ENCODE measurements at places on chromosomes 6 and 20.

GRCh38 chr20:44079291-44079690 is 107.7 kb downstream of the JPH2 start:
- no peak for DNase-seq

GRCh38 chr20:19026121-19026878 is 186.1 kb upstream of the SLC24A3 start:
- DNase-seq = no peak

GRCh38 chr20:45867819-45868176 is 10.4 kb downstream of the ZSWIM3 start:
- DNase-seq = no peak

GRCh38 chr20:43969028-43969447 is 54.4 kb downstream of the TOX2 start:
- DNase-seq = no peak

DNA sequence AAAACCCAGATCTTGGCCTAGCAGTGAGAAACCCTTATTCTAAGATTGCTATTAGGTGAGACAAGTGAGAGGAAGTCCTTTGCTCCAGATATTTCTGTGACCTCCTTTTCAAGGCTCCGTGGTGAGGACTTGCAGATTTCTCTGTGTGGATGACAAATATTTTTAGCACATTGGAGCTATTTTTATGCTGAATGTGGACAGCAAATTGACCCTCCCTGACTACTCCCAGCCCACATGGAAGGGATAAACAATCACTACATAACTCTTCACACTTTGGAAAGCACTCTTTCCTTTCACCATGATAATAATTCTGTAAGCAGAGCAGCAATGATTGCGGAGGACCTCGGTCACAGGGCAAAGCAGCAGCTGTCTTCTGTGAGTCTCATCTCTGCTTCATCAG is 88.0 kb upstream of the ADGRF1 start:
- DNase-seq = no peak

DNA sequence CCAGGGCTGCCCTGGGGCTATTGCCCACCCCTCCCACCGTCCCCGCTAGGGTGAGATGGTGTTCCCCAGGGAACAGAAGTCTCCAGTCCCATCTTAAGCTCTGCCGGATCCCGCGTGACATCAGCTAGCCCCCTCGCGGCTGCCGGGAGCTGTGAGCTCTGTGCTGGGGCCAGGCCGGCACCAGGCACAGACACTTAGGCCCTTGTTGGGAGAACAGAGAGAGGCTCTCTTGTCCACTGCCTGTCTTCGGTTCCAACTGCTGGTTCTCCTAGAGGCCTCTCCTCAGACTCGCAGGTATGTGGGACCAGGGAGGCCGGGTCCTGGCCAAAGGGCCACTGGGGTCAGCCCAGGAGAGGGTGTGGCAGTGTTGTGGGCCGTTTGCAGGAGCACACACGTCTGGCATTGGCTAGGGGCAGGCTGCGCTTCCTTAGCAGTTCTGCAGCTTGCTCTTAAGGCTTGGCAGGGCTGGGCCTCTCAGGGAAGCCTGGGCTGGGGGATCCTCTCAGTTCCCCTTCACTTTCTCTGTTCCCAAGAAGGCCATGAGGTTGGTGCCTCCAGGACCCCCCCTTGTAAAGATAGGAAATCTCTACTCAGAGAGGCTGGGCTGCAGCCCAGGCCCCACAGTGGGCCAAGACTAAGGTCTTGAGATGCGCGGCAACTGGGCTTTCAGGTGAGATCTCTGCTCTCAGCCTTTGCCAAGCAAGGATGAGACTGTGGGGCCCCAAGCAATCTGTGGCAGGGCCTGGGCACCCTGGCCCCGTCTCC is 6.3 kb downstream of the SGK2 start:
- DNase-seq = no peak

- DNase-seq = no peak
Observed at GRCh38 chr6:37689381-37689780, 8.3 kb downstream of the MDGA1 start.

- no peak for DNase-seq
Observed at GRCh38 chr6:30394139-30394538, 49.2 kb downstream of the RPP21 start.

DNA sequence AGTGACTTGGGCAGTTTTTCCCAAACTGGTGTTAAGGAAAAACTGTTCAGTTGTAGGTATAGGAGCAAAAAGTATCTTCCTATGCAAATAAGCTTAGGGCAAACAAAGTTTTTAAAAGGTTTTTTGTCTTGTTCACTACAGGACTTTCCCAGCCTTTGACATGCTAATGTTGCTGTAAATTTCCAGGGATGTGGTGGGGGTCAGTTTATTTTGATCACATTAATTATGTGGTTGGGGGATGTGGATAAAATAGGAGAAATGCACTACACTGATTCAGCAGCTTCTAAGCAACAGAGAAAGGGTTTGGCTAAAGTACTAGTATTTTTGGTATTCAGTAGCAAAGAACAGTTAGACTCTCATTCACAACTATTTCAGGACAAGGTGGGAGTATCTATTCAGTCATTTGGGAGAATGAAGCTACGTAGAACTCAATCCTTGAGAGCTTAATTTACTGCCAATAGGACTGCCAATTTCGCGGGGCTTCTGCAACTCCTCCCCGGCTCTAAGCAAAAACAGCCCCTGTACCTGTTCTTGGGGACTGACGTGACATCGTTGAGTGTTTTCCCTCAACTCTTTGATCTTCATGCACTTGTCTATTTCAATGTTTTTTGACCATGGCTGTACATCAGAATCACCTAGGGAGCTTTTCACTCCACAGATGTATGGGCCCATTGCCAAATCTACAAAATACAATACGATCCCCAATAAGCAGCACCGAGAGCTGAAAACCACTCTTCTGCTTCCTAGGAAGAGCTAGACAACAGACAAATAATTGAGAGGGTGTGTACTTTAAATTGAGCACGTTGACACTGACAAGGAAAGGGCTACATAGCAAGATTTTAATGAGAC is 94.8 kb upstream of the NHSL1 start:
- DNase-seq = no peak

GRCh38 chr6:39516471-39516870 is 194.0 kb upstream of the KCNK16 start:
- DNase-seq = no peak

DNA sequence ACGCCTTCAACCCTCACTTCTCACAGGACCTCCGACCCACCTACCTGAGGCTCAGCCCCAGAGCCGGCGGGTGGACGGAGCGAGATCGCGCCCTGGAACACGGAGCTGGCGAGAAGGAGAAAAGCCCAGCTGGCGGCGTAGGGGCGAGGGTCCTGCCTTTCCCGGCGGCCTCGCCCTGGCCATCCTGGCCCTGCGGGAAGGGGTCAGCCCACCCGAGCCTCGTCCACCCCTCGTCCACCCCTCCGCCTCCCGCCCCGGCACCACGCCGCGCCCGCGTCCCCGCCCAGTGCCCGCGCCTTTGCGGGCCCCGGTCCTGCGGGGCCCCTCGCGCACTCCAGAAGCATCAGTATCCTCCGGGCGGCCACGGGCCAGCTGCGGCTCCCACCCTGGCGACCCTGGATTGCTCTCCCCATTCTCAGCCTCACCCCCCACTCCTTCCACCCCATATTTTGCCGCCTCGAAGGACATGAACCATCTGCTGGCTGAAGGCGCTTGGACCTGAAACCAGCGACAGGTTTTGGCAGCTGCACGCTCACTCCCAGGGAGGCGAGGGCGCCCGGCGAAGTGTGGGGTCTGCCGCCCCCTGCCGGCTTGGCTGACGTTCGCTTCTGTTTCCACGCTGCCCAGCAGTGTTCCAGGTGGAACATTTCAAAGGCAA is 65.1 kb downstream of the PLG start:
- DNase-seq = no peak

DNA sequence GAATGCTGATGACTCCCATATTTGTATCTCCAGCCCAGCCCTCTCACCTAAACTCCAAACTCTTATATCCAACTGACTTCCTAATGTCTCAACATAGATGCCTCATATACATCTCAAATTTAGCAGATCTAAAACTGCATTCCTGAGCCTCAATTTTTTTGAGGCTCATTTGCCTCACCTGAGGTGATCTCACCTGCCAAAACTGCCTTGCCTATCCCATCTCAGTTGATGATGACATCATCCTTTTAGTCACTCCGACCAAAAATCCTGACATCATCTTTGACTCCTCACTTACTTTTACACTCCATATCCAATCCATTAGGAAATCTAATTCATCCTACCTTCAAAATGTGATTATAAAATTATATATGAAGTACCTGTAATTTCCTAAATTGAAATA is 25.6 kb upstream of the SLPI start:
- no peak for DNase-seq

DNA sequence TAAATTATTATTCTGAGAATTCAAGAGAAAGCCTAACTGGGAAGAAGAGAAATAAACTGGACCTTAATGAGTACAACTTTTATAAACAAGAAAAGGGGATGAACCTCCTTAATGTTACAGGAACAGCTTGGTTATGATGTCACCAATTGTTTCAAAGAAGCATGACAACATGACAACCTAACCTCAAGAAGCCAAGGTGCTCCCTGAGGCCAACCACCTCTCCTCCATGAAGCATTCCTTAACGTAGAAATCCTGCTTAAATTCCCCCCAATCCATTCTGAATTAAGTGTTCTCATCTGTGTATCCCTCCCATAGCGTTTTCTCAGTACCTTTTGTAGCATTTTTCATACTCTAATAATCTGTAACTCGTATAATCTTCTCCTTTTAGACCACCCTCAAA is 1.7 kb downstream of the HBS1L start:
- DNase-seq = peak; percentile 3

- no peak for DNase-seq
Observed at GRCh38 chr6:154535147-154535546, 24.7 kb upstream of the CNKSR3 start.

GRCh38 chr20:4009309-4009708 is 6.0 kb downstream of the RNF24 start:
- DNase-seq = no peak

DNA sequence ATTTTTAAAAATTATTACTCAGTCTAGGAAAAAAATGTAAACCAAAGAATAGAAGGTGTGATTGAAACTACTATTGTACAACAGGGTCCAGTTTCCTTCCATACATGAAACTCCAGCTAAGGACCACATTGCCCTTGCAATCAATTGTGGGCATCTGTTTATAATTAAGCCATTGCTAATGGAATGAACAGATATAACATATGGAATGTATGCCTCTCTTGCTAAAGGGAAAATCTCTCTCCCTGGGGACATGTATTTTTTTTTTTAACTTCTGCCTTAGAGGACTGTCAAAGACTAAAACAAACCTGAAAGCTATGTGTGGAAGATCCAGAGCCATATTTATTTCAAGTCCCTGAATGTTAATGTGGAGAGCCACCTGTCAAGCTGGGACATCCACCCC is 336.8 kb upstream of the MANEA start:
- no peak for DNase-seq

GRCh38 chr6:11482616-11483015 is 54.9 kb upstream of the TMEM170B start:
- no peak for DNase-seq

GRCh38 chr20:4844751-4845465 is 123.2 kb downstream of the PRND start:
- peak; percentile 85 for DNase-seq

GRCh38 chr6:17940151-17940792 is 47.2 kb downstream of the KIF13A start:
- no peak for DNase-seq

- DNase-seq = no peak
Observed at GRCh38 chr6:679282-679681, 13.7 kb downstream of the EXOC2 start.

GRCh38 chr6:33856655-33857054 is 52.9 kb upstream of the MLN start:
- DNase-seq = no peak

DNA sequence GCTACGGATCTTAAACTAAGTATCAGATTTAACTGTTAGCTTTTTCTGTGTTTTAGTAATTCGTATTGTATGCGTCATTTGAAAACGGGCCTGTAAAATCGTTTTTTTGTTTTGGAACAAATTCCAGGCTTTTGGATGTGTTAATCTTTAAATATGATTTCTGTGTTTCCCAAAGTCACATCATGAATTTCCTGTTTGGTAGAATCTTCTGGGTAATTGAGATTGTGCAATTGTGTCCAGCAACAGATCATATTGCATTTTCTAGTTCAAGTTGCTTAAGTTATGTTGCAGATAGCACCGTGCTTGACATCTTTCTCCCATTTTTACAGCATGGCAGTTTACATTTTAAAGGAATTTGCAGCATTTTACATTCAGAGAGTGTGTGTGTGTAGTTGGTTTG is 1.9 kb downstream of the MAPK14 start:
- DNase-seq = peak; percentile 79

DNA sequence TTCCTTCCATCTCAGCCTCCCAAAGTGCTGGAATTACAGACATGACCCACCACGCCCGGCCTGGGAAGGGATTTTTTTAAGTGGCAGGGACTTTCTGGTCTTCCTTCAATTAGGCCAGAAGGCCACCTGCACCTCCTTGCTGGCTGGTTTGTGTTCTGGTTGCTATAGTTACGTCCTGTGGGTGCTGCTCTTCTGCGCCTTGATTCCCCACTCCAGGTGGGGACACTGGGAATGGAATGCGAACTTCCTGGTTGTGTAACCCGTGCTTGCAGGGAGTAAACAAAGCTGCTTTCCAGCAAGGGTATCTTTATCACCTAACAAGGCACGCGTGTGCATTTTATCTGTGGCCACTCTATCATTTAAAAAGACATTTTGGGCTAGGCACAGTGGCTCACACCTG is 117.7 kb downstream of the PLEKHG1 start:
- DNase-seq = no peak

GRCh38 chr6:30157999-30158398 is 3.0 kb downstream of the TRIM10 start:
- no peak for DNase-seq

DNA sequence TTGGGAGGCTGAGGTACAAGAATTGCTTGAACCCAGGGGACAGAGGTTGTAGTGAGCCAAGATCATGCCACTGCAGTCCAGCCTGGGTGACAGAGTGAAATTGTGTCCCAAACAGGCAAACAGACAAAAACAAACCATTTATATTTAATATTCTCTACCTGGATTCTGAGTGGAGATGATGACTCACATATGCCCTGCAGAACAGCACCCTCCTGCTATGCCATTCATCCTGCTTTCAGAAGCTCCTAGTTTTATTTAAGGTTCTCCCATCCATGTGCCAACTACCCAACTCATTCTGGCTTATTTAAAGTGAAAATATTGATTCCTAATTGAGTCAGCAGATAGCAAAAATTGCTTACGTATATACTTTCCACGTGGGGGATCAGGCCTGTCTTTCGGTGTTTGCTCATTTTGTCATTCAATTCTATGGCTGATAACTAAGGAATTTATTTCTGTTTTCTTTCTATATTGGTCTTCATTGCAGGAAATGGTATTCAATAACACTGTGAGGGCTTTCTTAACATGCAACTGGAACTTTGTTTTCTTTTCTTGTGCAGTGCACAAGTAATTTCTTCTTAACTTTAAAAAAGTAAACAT is 459.1 kb upstream of the JAG1 start:
- no peak for DNase-seq

DNA sequence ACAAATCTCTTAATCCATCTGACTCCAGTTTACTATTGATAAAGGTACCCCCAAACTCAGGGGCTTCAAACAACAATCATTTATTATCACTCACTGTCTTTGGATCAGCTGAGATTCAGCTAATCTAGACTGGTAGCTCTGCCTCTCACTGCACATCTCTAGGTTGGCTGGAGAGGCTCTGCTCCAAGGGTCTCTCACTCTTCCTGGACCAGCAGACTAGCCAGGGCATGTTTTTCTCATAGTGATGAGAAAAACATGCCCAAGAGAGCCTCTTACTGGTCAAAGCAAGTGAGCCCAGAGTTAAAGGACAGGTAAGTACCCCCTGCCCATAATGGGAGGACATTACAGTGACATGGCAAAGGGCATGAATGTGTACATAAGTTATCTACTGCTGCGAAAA is 115.1 kb upstream of the BEND3 start:
- DNase-seq = no peak
